Keratinocyte (primary cell): ENCODE measurements at places on chromosomes 3 and 15.
A peak's percentile ranks its signal among the peaks of the same experiment; 100 is the strongest.

GRCh38 chr3:124401843-124402242, 328.4 kb upstream of the UMPS start:
- H3K36me3 ChIP-seq, result no peaks in the 10 kb centered on the region
- DNase-seq, result no peak
- no peaks in the 10 kb centered on the region for H3K4me1 ChIP-seq
- H3K27ac ChIP-seq, result no peak overlapping the region
- H3K27me3 ChIP-seq, result no peaks in the 10 kb centered on the region

DNA sequence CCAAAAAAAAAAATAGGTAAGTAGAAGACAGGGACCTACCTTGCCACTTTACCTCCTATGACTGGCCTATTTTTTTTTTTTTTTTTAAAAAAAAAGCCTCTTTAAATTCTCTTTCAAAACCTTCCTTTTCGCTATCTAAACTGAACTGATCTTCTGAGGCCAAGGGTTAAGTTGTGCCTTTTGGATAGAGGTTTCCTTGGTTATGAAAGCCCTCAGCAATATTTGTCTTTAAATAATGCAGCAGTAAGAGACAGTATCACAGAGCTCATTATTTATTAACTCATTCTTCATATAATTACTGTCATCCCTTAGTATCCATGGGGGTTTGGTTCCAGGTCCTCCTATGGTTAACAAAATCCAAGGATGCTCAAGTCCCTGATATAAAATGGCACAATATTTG, 9.0 kb downstream of the MIX23 start:
- peaks cover 4% of the 10 kb centered on the region for H3K36me3 ChIP-seq
- no peaks in the 10 kb centered on the region for H3K27me3 ChIP-seq
- DNase-seq, result no peak
- no peak overlapping the region for H3K27ac ChIP-seq
- no peak overlapping the region for H3K4me3 ChIP-seq

DNA sequence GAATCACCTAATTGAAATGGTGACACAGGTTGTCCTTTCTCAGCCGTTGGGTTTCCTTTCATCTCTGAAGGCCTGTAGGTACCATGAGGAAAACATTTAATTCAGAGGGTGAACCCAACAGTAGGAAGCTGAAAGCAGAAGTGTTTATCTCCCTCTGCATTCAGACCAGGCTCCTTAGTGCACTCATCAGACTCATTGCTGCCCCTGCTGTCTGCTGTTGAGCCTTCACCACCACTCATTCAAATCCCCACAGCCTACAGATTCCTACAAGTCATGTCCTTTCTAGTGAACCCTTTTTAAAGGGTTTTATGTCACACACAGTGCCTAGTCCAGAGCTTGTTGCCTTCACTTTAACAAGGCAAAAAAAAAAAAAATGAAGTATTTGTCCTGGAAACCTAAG, 13.4 kb downstream of the WDR48 start:
- H3K27me3 ChIP-seq, result no peaks in the 10 kb centered on the region
- peaks cover 7% of the 10 kb centered on the region for H3K4me1 ChIP-seq
- no peak overlapping the region for H3K27ac ChIP-seq
- no peak overlapping the region for H3K4me3 ChIP-seq

- H3K36me3 ChIP-seq, result peaks cover 19% of the 10 kb centered on the region
- peaks cover 64% of the 10 kb centered on the region for H3K4me1 ChIP-seq
- H3K27ac ChIP-seq, result peak overlapping the region; percentile 22
- DNase-seq, result no peak
Observed at GRCh38 chr3:30612437-30613132, 6.2 kb downstream of the TGFBR2 start.

- H3K27ac ChIP-seq, result no peak overlapping the region
- no peaks in the 10 kb centered on the region for H3K27me3 ChIP-seq
- DNase-seq, result no peak
- no peaks in the 10 kb centered on the region for H3K36me3 ChIP-seq
- no peak overlapping the region for H3K4me3 ChIP-seq
Observed at GRCh38 chr3:114687151-114687550, 393.3 kb downstream of the TIGIT start.

DNA sequence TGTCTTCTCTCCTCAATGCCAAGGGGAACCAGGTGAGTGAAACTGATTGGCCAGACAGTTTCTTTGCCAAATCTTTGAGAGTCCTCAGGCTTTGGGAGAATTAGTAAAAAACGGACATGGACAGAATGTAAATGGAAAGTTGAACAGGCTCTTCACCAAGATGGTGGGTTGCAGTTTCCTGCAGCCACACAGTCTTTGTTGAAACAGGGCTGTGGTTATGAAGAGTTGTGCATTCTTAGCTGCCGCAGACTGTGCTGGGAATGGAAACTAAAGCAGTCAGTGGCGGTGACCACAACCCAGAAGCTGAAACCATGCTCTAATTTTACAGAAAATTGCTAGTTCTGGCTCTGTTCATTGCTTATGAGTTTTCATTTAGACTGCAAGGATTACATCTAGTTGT, 42.1 kb upstream of the TASOR start:
- DNase-seq, result no peak
- H3K27me3 ChIP-seq, result no peaks in the 10 kb centered on the region
- peaks cover 8% of the 10 kb centered on the region for H3K36me3 ChIP-seq
- no peak overlapping the region for H3K4me3 ChIP-seq
- no peaks in the 10 kb centered on the region for H3K4me1 ChIP-seq

GRCh38 chr3:55484191-55484689, 2.9 kb downstream of the WNT5A start:
- DNase-seq, result no peak
- peak overlapping the region; percentile 72 for H3K4me3 ChIP-seq
- H3K36me3 ChIP-seq, result no peaks in the 10 kb centered on the region

- no peaks in the 10 kb centered on the region for H3K36me3 ChIP-seq
- H3K27ac ChIP-seq, result no peak overlapping the region
- H3K4me3 ChIP-seq, result no peak overlapping the region
- H3K4me1 ChIP-seq, result no peaks in the 10 kb centered on the region
- no peak for DNase-seq
Observed at GRCh38 chr3:28590216-28590615, 241.6 kb upstream of the AZI2 start.

- no peak overlapping the region for H3K27ac ChIP-seq
- DNase-seq, result no peak
- no peaks in the 10 kb centered on the region for H3K27me3 ChIP-seq
- peaks cover 21% of the 10 kb centered on the region for H3K36me3 ChIP-seq
- H3K4me1 ChIP-seq, result peaks cover 5% of the 10 kb centered on the region
Observed at GRCh38 chr3:12730506-12731242, 28.4 kb downstream of the TMEM40 start.

GRCh38 chr3:150447631-150448465, 39.8 kb downstream of the TSC22D2 start:
- H3K4me1 ChIP-seq, result peaks cover 41% of the 10 kb centered on the region
- H3K36me3 ChIP-seq, result no peaks in the 10 kb centered on the region
- H3K4me3 ChIP-seq, result no peak overlapping the region
- H3K27ac ChIP-seq, result peak overlapping the region; percentile 53
- no peak for DNase-seq
- no peaks in the 10 kb centered on the region for H3K27me3 ChIP-seq

- no peak for DNase-seq
- no peaks in the 10 kb centered on the region for H3K36me3 ChIP-seq
- H3K4me3 ChIP-seq, result no peak overlapping the region
- H3K4me1 ChIP-seq, result peaks cover 9% of the 10 kb centered on the region
- no peaks in the 10 kb centered on the region for H3K27me3 ChIP-seq
Observed at GRCh38 chr3:136547293-136547692, 204.9 kb downstream of the STAG1 start.

- no peaks in the 10 kb centered on the region for H3K36me3 ChIP-seq
- no peaks in the 10 kb centered on the region for H3K27me3 ChIP-seq
- no peak for DNase-seq
- H3K27ac ChIP-seq, result no peak overlapping the region
- H3K4me1 ChIP-seq, result no peaks in the 10 kb centered on the region
Observed at GRCh38 chr15:26128611-26129140, 265.5 kb upstream of the ATP10A start.

DNA sequence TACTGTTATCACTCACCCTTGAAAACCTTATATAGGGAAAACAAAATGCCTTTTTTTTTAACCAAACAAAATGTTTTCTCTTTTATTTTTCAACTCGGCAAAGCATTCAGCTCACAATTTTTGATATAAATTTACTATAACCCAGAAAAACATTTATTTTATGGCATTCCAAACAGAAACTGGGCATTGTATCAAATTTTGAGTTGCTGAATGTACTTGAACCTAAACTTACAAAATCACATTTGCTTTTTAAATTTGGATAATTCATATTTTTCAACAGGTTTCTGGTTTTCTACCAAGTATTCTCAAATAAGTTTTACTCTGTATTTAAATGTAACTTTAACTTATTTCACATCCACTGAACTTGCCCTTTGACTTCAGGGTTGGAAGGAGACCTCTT, 405.6 kb downstream of the GRM7 start:
- no peaks in the 10 kb centered on the region for H3K27me3 ChIP-seq
- DNase-seq, result no peak
- H3K4me1 ChIP-seq, result no peaks in the 10 kb centered on the region
- no peak overlapping the region for H3K4me3 ChIP-seq
- no peaks in the 10 kb centered on the region for H3K36me3 ChIP-seq

DNA sequence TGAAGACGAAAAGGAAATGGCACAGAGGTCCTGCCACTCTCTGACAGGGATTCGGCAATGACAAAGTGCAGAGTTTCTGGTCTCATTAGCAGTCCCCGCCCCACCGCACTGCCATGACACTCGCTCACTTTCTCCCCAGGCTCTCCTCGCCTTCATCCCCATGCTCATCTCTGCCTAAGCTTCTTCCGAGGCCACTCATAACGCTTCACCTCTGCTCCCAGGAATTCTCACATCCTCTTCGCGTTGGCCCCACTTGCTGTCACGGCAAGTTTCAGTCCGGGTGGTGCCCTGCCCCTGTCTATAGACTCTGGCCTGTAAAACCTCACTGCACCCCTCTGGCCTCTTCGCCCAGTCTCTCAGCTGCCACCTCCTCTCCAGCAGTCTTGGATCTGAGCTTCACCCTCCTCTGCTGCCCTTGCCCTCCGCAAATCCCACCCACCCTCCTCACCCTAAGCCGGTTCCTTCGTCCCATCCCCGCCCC, 654 bp downstream of the RUBCN start:
- H3K27ac ChIP-seq, result peak overlapping the region; percentile 60
- peaks cover 20% of the 10 kb centered on the region for H3K4me1 ChIP-seq
- peaks cover 6% of the 10 kb centered on the region for H3K36me3 ChIP-seq
- DNase-seq, result no peak
- H3K27me3 ChIP-seq, result no peaks in the 10 kb centered on the region
- peak overlapping the region; percentile 93 for H3K4me3 ChIP-seq

DNA sequence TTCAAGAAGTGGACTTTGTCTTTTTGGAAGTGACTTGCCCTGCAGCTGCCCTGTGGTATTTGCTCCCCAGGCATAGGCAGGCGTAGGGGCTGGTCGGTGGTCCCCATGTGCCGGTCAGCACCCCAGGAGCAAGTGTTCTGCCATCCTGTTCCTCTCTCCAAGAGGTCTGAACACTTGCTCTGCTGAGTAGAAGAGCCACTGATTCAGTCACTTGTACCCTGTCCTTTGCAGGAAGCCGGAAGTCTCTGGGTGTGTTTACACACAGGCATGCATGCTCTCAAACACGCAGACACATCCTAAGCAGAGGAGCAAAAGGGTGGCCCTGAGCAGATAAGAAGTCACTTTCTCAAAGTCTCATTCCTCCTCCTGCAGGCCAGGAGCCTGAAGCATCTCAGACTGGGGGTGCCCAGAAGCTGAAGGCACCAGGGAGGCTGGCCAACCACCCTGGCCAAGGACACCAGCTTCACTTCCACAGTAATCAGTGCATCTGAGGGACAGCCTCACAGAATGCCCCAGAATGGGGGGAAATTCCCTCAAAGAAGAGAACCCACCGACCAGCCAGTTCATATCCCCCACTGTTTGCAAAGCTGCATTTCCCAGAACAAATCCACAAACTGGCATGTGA, 88.7 kb upstream of the POMGNT2 start:
- H3K27me3 ChIP-seq, result peaks cover 8% of the 10 kb centered on the region
- H3K36me3 ChIP-seq, result no peaks in the 10 kb centered on the region
- H3K4me3 ChIP-seq, result no peak overlapping the region
- H3K27ac ChIP-seq, result no peak overlapping the region
- H3K4me1 ChIP-seq, result no peaks in the 10 kb centered on the region
- no peak for DNase-seq

GRCh38 chr3:99637368-99638111, 854 bp upstream of the COL8A1 start:
- no peaks in the 10 kb centered on the region for H3K27me3 ChIP-seq
- H3K27ac ChIP-seq, result peak overlapping the region; percentile 93
- H3K36me3 ChIP-seq, result no peaks in the 10 kb centered on the region
- H3K4me3 ChIP-seq, result peak overlapping the region; percentile 88

DNA sequence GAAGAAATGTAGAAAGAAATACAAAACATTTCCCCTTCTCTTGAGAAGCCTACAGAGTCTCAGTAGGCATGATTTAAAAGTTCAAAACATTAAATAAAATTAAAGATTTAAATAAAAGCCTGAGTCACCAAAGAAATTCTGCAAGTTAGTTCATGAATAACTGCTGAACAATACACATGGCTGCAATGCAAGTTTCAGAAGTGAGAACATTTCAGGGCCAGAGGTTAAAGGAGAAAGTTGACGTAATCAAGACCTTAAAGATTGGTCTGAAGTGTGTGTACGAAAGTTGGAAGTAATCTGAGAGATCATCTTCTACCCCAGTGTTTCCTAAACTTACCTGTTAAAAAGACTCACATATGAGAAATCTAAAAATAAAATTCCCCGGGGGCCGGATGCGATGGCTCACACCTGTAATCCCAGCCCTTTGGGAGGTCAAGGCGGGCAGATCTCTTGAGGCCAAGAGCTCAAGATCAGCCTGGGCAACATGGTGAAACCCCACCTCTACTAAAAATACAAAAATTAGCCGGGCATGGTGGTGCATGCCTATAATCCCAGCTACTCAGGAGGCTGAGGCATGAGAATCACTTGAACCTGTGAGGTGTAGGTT, 108.7 kb upstream of the PHLDB2 start:
- no peak overlapping the region for H3K4me3 ChIP-seq
- H3K27ac ChIP-seq, result peak overlapping the region; percentile 88
- H3K4me1 ChIP-seq, result peaks cover 50% of the 10 kb centered on the region
- no peak for DNase-seq
- no peaks in the 10 kb centered on the region for H3K27me3 ChIP-seq

DNA sequence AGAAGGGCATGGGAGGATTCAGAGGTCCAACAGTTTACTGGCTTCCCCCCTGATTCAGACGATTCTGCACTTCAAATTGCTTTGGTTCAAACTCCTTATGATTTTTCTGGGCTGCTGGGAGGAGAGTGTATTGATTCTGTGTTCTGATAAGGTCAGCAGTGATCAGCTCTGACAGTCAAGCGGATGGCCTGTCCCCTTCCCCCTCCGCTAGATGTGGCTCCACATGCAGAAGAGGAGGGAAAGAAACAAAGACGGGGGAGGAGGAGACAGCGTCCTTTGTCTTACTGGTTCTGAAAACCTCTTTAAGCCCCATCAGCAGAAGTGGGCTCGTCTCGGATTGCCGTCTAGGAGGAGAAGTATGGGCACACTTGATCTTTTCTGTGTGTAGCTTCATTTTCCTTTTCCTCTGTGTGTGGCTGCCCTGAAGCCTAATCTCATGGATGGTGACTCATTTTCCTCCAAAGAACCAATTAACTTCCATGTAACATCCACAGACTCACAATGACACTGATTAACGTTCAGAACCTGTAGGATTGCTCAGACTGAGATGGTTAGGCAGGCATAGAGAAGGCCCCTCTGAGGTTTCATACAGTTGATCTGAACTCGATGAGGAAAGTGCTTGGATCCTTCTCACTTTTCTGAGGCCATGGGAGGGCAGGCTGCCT, 162.4 kb upstream of the PPP2R3A start:
- no peak for DNase-seq
- H3K36me3 ChIP-seq, result no peaks in the 10 kb centered on the region

- peaks cover 5% of the 10 kb centered on the region for H3K27me3 ChIP-seq
- no peak overlapping the region for H3K27ac ChIP-seq
- H3K4me3 ChIP-seq, result no peak overlapping the region
Observed at GRCh38 chr3:193938613-193939012, 197.3 kb upstream of the HES1 start.

GRCh38 chr3:112116748-112117186, 16.3 kb downstream of the GCSAM start:
- no peak for DNase-seq
- H3K27ac ChIP-seq, result no peak overlapping the region
